Chondrocyte (in vitro differentiated cells): ENCODE measurements at places on chromosomes 11 and 22. TPM values are rescaled to one million over a fixed set of nuclear protein-coding genes. Genes with fewer than 3 reads are reported as not detected.

GRCh38 chr11:66119348-66120133 is 49.5 kb downstream of the PACS1 start:
- DNase-seq, result no peak

GRCh38 chr22:19886605-19887255 is 32.1 kb upstream of the GNB1L start:
- peak; percentile 80 for DNase-seq

DEPDC7 gene
- total RNA-seq, result 4.1 to 5.0 TPM (median 4.7 TPM) in 3 replicates

- DNase-seq, result no peak
Observed at GRCh38 chr11:9850224-9850895, 186.5 kb downstream of the SWAP70 start.

OTOG gene
- 0.08 to 0.82 TPM in 2 of 3 replicates, not detected in the other for total RNA-seq

DNA sequence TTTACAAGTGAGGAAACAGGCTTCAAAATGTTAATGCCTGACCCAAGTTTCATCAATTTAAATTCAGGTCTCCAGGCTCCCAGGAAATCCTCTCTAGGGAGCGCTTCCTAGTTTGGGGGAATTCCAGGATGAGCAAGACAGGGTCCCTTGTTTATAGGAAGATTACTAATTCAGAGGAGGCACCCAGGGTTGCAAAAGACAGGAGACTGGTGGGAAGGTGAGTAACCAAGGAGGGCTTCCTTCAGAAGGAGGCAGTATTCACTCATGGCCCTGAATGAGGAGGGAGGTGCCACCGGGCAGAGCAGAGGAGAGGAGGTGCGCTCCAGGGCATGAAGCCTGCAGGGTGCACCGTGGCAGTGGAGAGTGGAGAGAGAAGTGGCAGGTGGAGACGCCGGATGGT is 1.6 kb downstream of the TMEM132A start:
- peak; percentile 72 for DNase-seq
